ENCODE measurements at places on chromosomes 4 and X.

GRCh38 chr4:27100713-27101112 is 240.1 kb downstream of the STIM2 start:
- no peak for DNase-seq

GRCh38 chrX:40933132-40933705 is 152.0 kb upstream of the USP9X start:
- no peak for DNase-seq

GRCh38 chr4:152634110-152634760 is 45.6 kb downstream of the TMEM154 start:
- no peak for DNase-seq

DNA sequence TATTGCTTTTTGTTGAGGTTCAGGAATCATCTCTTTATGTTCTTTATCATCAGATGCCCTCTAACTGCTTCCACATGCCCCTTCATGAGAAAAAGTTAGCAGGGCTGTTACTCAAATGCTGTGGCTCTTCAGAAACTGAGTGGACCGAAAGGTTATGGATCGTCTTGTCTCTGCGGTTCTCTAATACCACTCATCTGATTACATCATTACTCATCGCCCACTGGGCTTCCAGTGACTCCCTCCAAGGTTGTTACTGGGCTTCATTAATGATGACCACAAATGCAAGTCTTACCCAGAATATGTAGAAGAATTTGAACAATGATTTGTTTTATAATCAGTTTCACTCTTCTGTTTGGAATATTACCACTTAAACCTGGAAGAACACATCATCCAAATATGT is 67.7 kb downstream of the RWDD4 start:
- DNase-seq, result no peak

GRCh38 chr4:3437582-3437936 is 4.2 kb upstream of the HGFAC start:
- DNase-seq, result no peak

- no peak for DNase-seq
Measured at GRCh38 chr4:38489924-38490639, 173.9 kb upstream of the KLF3 start.

GRCh38 chr4:42819863-42820514 is 72.5 kb upstream of the GRXCR1 start:
- no peak for DNase-seq

DNA sequence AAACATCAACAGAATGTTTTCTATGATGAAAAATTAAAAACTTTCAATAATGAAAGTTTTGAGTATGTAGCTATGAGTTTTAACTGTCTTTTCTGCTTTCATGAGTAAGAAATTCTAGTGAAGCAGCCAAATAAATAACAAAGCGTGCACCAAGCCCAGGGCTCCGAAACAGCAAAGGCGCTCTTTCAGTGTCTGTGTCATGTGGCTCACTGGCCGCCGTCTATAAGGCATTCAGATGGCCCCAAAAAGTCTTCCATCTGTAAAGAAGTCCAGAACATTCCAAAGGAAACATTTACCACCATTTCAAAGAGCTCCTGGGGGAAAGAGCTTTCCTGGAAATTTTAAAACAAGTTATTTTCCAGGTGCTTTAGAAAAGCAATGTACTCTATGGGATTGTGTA is 139.9 kb downstream of the AFAP1 start:
- no peak for DNase-seq

GRCh38 chr4:124803641-124804040 is 91.1 kb upstream of the ANKRD50 start:
- no peak for DNase-seq

DNA sequence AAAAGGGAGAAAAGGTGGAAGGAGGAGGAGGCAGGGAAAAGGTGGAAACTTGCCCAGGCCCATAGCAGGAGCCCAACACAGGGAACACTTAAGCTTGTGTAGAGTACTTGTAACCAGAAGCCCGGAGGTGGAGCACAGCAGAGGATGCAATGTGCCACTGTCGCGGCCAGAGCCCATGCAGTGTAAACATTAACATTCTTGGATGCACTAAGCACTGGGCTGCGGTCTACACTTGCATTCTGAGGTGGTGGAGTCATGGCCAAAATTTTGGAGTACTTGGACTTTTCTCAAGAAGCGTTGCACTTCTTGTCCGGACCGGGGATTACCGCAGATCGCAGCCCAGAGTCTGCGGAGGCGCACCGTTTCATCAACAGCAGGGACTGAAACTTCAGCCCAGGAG is 4.5 kb upstream of the RHOXF1 start:
- no peak for DNase-seq

DNA sequence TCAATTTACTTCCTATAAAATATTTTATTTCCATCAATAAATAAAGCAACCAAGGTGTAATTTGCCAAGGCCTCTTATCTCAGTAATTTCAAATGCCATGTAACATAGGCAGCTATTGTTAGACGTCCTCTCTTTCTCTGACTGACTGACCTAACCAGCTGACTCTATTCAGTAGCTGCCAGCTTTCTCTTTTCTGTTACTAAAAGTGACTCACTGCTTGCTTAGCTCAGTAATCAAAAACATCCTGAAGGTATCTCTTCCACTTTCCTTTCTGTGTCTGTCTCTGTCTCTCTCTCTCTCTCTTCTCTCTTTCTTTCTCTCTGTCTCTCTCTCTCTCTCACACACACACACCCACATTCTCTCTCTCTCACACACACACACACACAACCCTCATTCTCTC is 134.2 kb downstream of the SPOCK3 start:
- no peak for DNase-seq

- DNase-seq, result no peak
Measured at GRCh38 chr4:78414116-78414515, 137.5 kb upstream of the ANXA3 start.

GRCh38 chr4:15656038-15656470 is 897 bp upstream of the FBXL5 start:
- no peak for DNase-seq

GRCh38 chr4:77827343-77827742 is 8.2 kb upstream of the CNOT6L start:
- no peak for DNase-seq

DNA sequence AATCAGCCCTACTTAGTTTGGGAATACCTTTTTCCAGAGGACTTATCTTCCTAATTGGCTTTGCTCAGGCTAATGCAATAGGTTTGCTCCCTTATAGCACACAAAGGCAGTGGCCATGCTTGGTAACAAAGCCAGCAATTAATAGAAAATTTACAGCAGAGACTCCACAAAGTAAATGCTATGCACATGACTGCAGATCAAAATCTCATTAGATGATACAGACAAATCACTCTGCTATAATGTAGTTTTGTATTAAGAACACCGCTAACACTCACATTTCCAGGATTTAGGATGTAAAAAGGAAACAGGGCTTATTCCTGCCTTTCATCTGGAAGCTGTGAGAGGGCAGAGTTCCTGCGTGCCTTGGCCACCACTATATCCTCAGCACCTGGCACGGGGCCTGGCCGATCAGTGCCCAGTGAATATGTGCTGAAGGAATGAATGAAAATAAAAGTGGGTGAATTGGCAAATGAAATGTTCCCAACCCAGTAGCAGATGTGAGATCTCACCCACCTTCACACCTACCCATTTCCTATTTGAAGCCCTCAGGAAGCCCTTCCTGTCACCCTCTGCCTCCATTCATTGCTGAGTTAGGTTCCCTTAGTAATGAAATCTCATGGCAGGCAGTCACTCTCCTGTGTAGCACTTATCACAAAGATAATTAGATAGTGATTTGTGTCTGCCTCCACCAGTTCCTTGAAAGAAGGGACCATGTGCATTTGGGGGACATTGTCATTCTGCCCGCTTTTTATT is 5.1 kb downstream of the SEPTIN6 start:
- no peak for DNase-seq

GRCh38 chrX:97145934-97146333 is 262.2 kb downstream of the RPA4 start:
- no peak for DNase-seq

- no peak for DNase-seq
Measured at GRCh38 chr4:134551348-134551747, 349.8 kb upstream of the PABPC4L start.

DNA sequence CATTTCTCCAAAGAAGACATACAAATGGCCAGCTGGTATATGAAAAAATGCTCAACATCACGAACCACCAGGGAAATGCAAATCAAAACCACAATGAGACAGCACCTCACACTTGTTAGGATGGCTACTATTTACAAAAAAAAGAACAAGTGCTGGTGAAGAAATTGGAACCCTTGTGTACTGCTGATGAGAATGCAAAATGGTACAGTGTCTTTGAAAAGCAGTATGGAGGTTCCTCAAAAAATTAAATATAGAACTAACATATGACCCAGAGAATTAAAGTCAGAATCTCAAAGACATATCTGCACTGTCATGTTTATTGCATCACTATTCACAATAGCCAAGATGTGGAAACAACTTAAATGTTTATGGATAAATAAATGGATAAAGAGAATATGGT is 20.9 kb downstream of the PAGE4 start:
- DNase-seq, result no peak

- no peak for DNase-seq
Measured at GRCh38 chrX:130861462-130861861, 41.5 kb downstream of the ENOX2 start.

- DNase-seq, result no peak
Measured at GRCh38 chr4:174503079-174503715, 19.1 kb downstream of the HPGD start.

- no peak for DNase-seq
Measured at GRCh38 chrX:136438192-136438591, 49.6 kb upstream of the BRS3 start.

DNA sequence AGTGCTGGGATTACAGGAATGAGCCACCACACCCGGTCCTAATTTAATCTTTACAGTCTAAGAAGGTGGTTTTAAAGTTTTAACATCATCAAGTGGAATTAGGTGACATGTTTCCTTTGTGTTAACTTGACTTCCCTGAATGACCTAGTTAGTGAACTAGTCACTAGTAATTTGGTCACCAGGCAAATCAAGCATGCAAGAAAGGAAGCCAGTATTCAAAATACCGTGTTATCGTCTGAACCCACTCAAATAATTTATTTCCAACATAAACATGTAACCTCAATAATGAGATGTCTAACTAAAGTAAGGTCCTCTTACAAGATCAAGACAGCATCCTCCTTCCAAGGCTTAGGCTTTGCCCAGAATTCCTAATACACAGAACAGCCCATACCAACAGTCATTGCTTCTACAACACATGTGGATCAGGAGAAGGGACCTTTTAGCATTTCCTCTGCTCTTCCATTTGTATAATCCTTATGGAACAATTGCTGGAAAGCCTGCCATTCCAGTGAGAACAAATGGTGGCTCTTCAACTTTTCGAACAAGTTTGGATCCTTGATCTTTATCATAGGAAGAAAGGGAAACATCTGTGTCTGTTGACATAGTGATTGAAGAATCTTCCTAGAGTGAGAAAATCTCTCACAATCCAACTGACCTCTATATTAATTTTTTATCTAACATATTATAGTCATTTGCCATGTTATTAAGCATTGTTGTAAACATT is 97.2 kb downstream of the ANXA3 start:
- no peak for DNase-seq

DNA sequence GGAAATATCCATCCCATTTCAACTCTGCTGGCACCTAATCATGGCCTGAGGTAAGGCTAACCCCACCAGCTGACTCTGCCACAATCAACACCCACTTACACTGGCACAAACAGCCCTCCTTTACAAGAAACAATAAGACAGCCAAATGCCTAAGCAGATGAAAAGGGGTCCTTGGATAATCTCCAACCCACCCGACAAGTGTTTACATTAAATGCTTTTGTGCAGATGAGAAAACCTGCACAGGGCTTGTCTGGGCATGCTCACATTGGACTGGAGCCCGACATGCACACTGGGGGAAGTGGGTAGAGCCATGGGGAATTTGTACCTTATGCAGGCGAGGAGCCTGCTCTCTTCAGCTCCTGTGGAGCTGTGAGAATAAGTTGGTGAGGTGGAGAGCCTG is 138.9 kb upstream of the ITM2A start:
- no peak for DNase-seq

- DNase-seq, result no peak
Measured at GRCh38 chr4:81421346-81422218, 50.1 kb downstream of the RASGEF1B start.

DNA sequence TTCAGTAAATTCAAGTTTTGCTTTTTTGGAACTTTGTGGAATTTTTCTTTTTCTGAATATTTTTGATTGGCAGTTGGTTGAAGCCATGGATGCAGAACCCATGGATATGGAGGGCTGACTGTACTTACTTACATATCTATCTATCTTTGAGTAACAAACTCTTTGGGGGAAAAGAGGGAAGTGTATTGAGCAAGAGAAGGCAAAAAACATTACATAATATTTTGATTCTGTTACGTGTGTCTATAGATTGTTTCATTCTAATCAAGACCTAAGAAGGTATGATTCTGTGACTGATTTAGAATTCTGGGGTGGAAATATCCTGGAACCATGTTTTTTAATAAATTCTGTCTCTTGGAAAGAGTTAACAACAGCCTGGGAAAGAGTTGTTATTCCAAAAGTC is 31.5 kb downstream of the GRSF1 start:
- no peak for DNase-seq

DNA sequence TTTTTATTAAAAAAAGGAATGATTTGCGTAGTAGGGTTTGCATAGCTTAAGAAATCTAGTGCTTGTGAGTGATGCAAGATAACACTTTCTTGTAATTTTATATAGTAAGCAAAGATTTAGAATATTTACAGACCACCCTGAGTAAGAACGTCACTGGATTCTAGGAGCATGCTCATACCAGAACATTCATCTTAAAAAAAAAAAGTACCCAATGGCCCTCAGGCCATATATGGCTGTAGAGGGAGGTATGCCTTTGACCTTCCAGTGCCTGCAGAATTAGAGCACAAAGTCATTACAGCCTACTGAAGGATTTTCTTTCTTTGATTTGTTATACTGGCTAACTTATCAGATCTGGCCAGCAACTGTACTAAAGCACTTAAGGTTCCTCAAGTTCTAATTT is 236.3 kb upstream of the GYPA start:
- no peak for DNase-seq

- no peak for DNase-seq
Measured at GRCh38 chrX:69618803-69619202, 2.9 kb downstream of the EDA start.

GRCh38 chrX:2484256-2484655 is 16.5 kb downstream of the DHRSX start:
- no peak for DNase-seq

DNA sequence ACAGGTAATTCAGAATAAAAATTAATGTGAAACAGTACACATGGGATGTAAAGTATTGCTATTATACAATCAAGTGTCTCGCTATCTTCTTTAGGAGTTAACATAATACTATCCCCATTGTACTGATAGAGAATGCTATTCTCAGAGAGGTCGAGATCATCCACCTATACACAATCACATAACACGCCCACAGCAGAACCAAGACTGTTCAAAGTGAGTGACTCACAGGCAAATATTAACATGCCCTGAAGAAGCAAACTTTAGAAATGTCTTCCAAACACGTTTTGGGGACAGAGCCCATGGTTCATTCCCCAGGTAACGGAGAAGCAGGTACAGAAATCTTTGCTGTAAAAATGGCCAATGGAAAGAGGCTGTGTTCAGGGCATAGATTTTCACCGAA is 50.1 kb upstream of the PHKA2 start:
- no peak for DNase-seq

GRCh38 chrX:52353838-52354237 is 15.0 kb upstream of the XAGE2 start:
- DNase-seq, result no peak
